Posterior vena cava (tissue), 2 donors: ENCODE measurements at places on chromosomes 13 and 19.

DNA sequence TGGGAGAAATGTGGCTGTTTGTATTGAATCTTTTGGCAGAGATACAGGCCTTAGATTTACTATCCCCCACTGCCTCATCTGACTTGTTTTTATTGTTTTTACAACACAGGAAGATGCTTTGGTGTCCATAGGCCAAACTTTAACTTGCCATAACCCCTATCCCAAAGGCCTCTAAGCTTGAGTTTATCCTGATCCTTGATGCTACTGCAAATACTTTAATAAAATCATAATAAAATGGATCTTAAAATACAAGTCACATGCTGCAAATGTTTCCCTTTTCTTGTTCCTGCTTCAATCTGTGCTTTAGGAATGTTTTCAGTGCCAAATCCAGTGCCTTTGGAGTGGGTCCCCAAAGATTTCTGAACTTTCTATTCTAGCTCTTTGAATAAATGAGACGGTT is 770.6 kb downstream of the DACH1 start:
- no peak for DNase-seq

GRCh38 chr19:50320051-50320450 is 9.1 kb downstream of the KCNC3 start:
- DNase-seq = peak; percentile 43

- DNase-seq = no peak
These were observed at the start of gene KCNN1 for GRCh38 chr19:17966550-17967256. TSS of gene KCNN1 (plus strand) at chr19:17967107. CDS start at chr19:17973889, 6,782 bp downstream.

GRCh38 chr13:65154661-65155447 is 2075.3 kb downstream of the PCDH9 start:
- no peak for DNase-seq

GRCh38 chr19:4134351-4134750 is 10.4 kb upstream of the MAP2K2 start:
- DNase-seq = no peak

DNA sequence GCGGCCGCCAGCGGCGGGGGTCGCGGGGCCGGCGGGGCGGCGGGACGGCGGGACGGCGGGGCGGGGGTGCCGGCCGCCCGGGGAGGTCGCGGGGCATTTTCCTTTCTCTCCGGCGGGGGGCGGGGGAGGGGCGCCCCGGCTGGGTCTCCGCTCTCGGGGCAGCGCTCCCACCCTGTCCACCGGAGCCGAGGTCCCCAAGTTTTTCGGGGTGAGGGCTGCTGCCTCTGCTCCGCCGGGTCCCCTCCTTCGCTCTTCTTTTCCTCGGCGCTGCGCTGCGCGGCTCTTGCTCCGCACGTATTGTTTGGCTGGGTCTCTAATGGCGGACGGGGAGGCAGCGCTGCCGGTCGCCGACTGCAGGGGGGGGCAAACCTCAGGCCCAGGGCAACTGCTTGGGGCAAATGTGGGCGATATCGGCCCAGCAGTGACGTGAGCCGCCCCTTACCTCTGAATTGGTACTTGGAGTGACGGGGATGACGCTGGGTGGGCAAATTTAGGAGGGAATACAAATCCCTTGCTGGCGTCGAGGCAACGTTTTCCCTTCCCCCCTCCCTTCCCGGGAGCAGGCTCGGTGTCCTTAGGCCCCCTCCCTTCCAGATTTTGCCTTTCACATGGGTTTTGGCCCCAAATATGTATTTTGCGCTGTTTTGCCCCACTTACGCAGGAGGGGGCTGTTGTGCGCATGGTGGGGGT is 759 bp downstream of the ZMYM2 start:
- peak; percentile 88 for DNase-seq

- DNase-seq = no peak
These were observed 6.9 kb downstream of the ZNF222 start for GRCh38 chr19:44032001-44032610.

DNA sequence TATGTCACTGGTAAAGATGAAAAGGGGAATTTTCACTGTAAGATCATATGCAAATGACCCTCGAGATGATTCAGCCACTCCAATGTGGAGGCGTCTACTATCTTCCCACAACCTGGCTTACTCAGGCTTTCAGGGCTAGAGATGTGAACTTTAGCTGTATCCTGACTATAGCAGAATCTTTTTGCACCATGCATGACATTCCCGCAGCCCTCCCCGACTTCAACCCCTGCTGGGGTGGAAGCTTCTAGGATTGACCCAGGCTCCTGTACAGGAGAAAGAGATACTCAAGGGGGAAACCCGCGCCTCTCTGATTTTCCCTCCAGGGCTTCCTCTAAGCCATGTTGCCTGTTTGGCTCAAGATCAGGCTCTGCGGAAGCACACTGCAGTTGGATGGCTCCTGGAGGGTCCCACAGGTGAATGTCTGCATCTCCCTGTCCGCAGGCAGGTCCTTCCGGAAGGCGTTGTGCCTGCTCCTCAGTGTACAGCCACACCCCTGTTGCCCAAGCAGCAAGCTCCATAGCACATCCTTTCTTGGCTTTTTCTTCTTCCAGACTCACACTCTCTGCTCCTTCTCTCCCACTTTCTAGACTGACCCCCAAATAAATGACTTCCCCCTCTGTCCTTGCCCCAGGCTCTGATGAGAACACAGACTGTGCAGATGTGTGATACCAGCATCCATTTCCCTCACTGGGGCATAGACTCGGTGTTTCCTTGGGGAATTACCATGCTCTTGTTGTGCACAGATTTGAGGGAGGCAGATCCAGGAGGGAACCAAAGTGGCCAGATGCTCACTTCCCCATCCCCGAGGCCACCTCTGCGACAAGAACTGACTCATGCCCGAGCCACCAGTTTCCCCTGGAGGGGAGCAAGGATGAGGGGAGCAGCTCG is 29.1 kb upstream of the POP4 start:
- no peak for DNase-seq

DNA sequence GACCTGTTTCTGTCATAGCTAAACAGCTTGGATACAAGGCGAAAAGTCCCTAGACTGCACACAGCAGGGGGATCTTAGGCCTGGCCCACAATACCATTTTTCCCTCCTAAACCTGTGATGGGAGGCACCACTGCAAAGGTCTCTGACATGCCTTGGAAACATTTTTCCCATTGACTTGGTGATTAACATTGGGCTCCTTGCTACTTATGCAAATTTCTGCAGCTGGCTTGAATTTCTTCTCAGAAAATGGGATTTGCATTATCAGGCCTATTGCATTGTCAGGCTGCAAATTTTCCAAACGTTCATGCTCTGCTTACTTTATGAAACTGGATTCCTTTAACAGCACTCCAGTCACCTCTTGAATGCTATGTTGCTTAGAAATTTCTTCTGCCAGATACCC is 136.2 kb upstream of the TSHZ3 start:
- DNase-seq = no peak

- no peak for DNase-seq
These were observed 10.8 kb upstream of the MBNL2 start for GRCh38 chr13:97211300-97211699.

DNA sequence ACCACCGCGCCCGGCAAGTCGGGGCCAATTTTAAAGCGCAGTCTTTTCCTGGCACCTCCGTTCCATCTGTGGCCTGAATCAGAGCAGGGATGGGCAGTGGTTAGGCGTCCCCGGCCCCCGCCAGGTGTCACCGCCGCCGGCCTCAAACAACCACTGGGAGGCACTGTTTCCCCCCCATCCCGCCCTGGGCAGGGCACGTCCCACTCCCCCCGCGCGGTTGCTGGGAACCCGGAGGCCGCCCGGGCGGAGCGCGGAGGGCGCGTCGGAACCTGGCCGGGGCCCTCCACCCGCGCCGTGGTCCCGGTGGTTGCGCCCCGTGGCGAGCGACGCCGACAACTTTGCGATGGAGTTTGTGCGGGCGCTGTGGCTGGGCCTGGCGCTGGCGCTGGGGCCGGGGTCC is at the start of gene GRIN3B:
Gene GRIN3B, plus strand, starts transcription at position 325 of the 400 bp plus-strand sequence. Its CDS starts 19 bp downstream, at position 344.
- peak; percentile 91 for DNase-seq

- no peak for DNase-seq
These were observed 52.5 kb upstream of the POMP start for GRCh38 chr13:28606466-28606865.

GRCh38 chr19:6491802-6492592 is 10.1 kb downstream of the TUBB4A start:
- no peak for DNase-seq

GRCh38 chr19:43777163-43777695 is 3.5 kb downstream of the KCNN4 start:
- no peak for DNase-seq

GRCh38 chr13:93776936-93777335 is 550.3 kb downstream of the GPC6 start:
- DNase-seq = no peak

- no peak for DNase-seq
These were observed 44.9 kb upstream of the ZNF91 start for GRCh38 chr19:23440207-23440606.

DNA sequence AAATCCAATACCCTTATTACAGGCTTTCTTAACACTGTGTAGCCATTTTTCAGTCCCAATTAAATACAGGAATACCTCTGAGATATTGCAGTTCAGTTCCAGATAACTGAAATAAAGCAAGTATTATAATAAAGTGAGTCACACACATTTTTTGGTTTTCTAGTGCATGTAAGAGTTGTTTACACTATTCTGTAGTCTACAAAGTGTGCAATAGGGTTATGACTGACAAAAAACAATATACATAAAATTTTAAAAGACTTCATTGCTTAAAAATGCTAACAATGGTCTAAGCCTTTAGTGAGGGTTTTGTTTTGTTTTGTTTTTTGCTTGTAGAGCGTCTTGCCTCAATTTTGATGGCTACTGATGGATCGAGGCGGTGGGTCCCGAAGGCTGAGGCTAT is 434.4 kb upstream of the NBEA start:
- DNase-seq = no peak

GRCh38 chr19:16380314-16380695 is 55.7 kb downstream of the KLF2 start:
- peak; percentile 61 for DNase-seq

GRCh38 chr19:12952488-12953137 is 4.4 kb downstream of the GADD45GIP1 start:
- DNase-seq = peak; percentile 81

DNA sequence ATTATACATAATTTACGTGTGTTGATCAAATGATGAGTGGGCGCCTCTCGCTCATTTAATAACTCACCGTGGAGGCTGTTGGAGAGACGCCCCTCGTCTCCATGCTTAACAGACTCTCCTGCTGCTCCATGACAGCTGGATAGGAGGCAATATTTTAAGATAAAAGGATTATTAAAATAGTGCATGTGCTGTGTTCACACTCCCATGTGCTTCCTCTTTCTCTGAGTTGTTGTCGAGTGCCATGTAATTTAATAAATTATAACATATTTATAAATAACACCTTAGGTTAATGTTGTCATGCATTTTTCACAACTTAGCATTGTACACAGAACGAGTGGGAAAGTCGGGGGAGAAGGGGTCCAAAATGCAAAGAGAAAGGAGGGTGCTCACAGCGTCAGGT is 161.4 kb upstream of the TSHZ3 start:
- no peak for DNase-seq

DNA sequence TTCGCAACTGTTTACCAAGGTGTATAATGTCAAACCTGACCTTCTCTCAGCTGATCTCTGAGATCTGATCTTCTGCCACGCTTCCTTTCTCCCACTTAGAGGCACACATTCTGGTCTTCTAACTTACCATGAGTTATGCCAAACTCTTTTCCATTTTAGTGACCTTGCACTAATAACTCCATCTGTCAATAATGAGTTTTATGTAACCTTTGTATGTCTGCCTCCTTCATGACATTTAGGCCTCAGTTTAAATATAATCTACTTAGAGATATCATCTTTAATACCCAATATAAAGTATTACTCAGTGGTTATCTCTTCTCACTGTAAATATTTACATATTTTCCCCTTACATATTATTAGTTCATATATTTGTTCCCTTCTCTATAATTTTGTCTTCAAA is 827.5 kb upstream of the PCDH20 start:
- no peak for DNase-seq

DNA sequence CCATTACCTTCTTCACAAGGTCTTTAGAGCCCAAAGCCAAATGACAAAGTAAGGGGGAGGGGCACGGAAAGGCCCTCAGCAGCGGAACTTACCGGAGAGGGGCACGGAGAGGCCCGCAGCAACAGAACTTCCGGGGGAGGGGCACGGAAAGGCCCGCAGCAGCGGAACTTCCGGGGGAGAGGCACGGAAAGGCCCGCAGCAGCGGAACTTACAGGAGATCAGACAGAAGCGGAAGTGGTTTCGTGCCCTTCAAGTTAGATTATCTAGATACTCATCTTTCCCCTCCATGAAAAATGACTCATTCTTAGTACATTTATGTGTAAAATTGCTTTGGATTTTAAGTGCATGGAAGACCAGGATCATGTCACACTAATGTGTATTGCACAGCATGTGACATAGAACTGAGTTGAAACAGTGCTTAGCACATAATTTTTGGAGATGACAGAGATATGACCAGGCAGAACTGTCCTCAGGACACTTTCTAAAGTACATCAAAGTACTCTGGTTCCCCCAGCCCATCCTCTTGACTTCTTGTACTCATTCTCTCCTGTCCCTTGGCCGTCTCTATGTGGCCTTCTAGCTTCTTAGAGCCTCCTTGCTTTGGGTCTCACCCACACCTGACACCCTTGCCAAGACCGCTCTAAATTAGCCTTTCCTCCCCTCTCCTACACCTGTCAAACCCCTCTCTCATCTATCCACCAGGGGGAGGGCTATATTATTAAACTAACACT is 25.7 kb upstream of the TPTE2 start:
- no peak for DNase-seq

DNA sequence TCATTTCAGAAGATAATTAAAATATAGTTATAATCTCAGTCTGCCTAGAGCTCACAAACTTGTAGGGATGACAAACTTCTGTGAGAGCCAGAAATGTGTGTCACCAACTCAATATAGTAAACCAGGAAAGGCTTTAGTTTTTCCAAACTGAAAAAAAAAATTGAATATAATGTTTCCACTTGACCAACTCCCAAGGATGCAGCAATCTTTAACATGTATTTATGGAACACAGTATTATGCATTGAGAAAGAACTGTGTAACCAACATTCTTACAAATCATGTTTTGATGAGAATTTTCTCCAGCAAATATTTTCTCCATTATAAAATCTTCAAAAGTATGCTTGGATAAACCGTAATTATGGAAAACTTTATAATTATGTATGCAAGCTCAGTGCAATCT is 50.1 kb upstream of the KLF12 start:
- no peak for DNase-seq

GRCh38 chr19:28793391-28794168 is 419.4 kb downstream of the UQCRFS1 start:
- DNase-seq = no peak
